ENCODE measurements at places on chromosomes 1 and 21.
A peak's percentile ranks its signal among the peaks of the same experiment; 100 is the strongest.

GRCh38 chr1:232765542-232765941 lies 39.7 kb upstream of the MAP10 start:
- no peak for DNase-seq

- DNase-seq = no peak
Observed at GRCh38 chr21:16310176-16310575, 580.4 kb downstream of the USP25 start.

GRCh38 chr1:169363046-169363730 lies 4.4 kb downstream of the NME7 start:
- DNase-seq = no peak

- no peak for DNase-seq
Observed at GRCh38 chr1:203238535-203238934, 9.1 kb upstream of the CHIT1 start.

DNA sequence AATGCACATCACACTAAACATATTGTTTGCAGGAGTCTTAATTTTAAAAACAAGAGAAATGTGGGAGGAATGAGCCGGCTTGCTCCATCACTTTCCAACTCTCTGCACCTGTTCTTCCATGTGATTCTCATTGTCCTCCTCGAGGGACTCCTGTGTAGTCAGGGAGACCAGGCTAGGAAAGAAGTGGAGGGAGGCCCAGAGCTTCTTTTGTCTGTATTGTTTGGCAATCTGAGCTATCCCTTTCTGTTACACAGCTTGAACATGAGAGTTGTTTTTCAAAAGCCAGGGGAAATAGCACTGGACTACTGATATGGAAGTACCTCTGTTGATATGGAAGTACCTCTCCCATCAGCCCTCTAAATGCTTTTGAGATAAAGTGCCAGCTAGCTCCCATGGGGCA lies 18.8 kb upstream of the LRRC8D start:
- DNase-seq = no peak

GRCh38 chr1:77202751-77203150 lies 16.5 kb downstream of the PIGK start:
- DNase-seq = no peak

DNA sequence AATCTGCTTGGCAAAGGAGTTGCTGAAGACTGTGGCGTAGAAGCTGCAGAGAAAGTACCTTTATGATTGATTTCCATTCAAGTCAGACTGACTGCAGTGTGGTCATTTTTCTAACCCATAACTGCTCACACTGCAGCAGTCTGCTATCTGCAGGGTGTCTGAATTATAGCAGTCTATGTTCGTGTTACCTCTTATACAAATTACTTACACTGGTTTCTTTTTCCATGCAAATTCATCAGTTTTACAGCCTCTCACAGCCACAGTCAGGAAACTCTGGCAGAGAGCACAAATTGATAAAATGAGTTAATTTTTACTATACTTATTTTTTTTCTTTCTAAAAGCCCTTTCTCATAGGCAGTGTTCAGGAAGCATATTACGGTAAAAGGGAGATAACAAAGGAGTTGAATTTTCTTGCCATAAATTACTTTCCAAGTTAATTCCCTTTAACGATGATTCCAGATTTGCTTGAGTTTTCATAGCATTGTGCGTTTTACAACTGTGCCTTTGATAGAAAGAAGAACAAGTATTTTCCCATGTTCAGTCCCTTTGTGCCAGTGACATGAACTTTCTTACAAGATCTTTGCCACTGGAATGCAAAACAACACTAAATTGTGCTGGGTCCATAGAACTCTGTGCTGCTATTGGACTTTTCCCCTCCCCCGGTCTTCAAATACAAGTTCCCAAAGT lies 261.5 kb downstream of the NFIA start:
- DNase-seq = no peak

- peak; percentile 28 for DNase-seq
Observed at GRCh38 chr1:174021591-174022079, 522 bp downstream of the RC3H1 start.

GRCh38 chr1:167223144-167224103 lies 2.7 kb downstream of the POU2F1 start:
- no peak for DNase-seq

DNA sequence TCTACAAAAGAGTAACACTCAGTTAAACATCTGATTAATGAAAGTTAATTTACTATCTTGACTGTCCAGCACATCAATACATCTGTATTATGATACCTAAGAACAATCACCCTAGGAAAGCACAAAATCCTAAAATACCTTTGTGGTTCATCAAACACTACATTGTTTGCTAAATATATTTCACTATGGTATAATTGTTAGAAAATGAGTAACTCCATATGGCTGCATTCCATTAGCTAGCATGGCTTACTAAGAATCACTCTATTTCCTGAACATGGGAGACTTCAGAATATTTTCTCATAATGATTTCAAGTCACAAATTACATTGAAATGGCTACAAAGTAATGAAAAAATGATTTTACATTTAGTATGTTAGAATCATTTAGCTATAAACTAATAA lies 12.5 kb downstream of the TRMT1L start:
- no peak for DNase-seq

DNA sequence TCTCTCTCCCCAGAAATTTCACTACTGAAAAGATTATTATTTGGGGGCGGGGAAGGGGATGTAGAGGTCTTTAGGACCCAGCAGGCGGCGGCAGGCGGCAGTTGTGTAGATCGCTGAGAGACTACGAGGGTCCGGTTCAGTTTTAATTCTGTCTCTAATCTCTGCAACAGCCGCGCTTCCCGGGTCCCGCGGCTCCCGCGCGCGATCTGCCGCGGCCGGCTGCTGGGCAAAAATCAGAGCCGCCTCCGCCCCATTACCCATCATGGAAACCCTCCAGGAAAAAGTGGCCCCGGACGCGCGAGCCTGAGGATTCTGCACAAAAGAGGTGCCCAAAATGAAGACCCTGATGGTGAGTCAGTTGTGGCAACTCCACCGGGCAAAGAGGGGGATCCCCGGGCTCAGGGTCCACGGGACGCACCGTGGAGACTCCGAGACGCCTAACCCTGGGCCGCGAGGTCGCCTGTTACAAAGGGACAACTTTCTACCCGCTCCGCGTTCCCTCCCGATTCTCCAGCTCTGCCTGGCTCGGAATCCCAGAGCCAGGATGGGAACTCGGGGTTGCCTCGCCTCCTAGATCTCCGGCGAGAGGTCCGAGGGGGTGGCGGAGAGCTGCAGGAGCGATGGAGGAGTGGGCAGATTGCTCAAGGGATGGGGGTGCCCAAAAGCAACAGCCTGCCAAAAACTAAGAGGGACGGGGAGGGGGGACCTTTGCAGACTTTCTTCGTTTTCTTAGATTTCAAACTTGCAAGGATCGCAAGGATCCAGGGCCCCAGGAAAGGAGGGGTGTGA lies at the start of gene ST6GALNAC5:
ST6GALNAC5 (plus strand) TSS at position 139 of the 789 bp plus-strand sequence.
- DNase-seq = no peak

DNA sequence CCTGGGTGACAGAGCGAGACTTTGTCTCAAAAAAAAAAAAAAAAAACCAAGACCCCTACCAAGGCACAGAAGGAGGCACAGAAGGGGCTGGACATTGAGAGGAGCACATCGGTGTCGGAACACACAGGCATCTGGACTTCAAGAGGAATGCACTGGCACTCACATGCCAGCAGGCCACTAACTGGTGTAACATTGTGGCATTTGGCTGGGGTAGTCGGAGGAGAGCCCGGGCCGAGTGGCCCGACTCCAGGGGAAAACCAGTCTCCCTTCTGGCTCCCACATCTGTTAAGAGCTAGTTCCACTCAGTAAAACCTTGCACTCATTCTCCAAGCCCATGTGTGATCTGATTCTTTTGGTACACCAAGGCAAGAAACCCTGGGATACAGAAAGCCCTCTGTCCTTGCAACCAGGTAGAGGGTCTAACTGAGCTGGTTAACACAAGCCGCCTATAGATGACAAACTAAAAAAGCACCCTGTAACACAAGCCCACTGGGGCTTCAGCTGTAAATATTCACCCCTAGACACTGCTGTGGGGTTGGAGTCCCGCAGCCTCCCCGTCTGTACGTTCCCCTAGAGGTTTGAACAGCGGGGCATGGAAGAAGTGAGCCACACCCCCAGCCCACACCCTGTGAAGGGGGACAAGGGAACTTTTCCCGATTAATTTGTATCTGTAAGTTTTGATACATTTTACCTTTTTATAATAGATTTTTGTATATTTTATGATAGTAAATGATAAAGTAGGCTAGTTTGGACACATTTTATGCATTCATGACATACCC lies 17.2 kb upstream of the AKIRIN1 start:
- no peak for DNase-seq

GRCh38 chr21:43333298-43334062 lies 93.5 kb downstream of the SIK1 start:
- DNase-seq = peak; percentile 12

DNA sequence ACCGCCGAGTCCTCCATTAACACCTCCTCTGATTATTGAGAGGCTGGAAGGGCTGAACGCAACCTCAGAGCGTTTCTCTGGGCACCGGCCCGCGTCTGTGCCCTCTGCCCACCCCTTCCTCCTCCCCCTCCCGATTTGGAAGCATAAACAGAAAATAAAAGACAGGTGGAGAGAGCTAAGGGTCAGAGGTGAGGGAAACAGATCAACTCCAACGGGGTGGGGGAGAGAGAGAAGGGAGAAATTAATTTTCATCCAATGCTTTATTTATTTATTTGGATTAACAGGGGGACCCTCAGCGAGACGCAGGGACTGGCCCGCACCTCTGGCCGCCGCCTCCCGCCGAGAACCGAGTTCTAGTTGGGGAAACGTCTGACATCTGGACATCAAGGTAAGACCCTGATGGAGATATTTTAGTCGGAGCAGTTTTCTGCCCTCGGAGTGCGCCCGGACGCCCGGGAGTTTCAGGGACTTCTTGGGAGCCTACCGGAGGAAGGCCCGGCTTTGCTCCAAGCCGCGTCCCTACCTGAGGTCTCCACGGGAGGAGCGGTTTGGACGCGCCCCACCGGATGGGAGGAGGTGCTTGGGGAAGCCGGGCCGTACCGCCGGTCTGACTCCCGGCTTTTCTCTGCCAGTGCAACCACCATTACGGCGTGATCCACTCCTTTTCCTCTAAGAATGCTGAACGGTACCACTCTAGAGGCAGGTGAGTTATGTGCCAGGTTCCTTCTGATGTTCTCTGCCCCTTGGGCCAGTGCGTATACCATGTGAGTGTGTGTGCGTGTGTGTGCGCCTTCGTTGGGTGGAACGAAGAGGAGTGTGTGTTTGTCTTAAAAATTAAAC lies 5.1 kb upstream of the LHX9 start:
- DNase-seq = no peak

Measured in stimulated activated CD4-positive, alpha-beta T cell treated with anti-CD3 and anti-CD28 coated beads, Interleukin-4, amount 100 ng/mL, for 4 hours (primary cell).